Immature natural killer cell (primary cell): ENCODE measurements at places on chromosomes 12 and 14.

GRCh38 chr12:116062698-116063097 lies 214.8 kb downstream of the MED13L start:
- no peak for DNase-seq

DNA sequence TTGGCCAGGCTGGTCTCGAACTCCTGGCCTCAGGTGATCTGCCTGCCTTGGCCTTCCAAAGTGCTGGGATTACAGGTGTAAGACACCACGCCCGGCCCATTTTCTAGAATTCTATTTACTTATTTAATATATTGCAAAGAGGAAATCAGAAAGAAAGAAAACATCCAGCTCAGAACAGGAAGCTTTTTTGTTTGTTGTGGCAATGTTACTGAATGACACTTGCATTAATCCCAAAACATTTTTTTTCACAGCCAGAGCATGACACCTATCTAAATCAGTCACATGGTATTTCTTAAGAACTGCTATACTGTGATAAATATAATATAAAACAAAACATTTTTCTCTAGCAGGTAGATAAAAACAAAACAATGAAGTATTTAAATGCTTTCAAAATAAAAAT lies 12.6 kb downstream of the CFL2 start:
- DNase-seq, result no peak

- DNase-seq, result no peak
Measured at GRCh38 chr12:25811656-25812126, 146.8 kb upstream of the RASSF8 start.

DNA sequence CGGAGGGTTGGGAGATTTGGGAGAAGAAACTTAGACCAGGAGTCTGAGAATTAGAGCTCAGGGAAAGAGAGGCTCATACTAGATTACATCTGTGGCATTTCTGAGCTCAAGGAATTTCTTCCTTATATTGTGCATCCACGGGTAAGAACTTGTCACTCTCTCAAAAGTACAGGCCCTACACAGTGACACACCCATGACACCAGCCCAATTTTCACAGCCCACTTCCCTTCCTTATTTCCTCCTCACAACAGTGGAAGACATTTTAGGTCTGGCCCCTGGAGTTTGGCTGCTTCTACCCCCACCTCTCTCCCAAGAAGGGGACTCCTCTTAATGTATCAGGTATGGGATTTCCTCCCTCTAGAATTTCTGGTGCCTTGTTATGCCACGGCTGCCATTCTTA lies 9.2 kb upstream of the ZNF385A start:
- no peak for DNase-seq

- DNase-seq, result no peak
Measured at GRCh38 chr12:116196752-116197718, 80.5 kb downstream of the MED13L start.
